Activated CD4-positive, alpha-beta T cell treated with anti-CD3 and anti-CD28 coated beads for 36 hours (primary cell): ENCODE measurements at places on chromosomes 13 and 19.

DNA sequence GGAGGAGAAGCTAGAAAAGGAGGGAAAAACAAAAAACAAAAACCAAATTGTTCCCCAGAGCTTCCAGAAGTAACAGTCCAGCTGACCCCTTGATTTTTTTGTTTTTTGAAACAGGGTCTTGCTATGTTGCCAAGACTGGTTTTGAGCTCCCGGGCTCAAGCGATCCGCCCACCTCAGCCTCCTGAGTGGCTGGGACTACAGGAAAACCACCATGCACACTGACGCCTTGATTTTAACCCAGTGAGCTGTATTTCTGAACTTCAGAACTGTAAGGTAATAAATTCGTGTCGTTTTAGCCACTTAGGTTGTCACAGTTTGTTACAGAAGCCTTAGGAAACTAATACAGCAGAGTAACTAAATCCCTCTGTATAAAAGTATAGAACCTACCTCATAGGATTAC, 1.1 kb upstream of the NEK3 start:
- DNase-seq: no peak

DNA sequence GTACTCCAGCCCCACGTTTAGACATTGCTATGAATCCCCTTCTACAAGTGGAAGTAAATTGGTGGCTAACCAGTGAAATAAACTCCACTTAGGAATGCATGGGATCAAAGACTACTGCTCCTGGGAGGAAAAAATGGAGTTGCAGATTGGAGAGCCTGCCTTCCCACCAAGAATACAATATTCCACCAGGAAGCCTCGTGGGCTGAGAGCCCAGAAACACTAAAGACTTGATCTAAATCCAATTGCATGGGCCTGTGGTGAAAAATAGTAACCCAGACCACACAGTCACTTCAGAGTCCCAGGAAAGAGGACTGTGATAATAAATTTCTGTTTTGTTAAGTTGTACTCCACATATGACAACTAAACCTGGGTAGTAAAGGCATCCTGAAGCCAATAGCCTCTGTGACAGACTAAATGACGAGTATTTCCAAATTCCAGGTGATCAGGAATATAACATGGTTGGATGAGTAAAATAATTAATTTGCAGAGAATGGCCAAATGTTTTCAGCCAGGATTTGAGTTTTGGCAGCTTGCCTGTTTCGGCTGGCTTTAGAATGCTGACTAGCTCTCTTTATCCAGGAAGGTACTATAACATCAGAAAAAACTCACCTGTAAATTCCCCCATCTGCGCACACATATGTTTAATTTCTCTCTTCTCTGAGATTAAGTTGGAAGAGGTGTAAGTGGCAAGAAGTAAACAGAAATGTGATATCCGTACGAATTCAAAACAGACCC, 480.3 kb downstream of the LIG4 start:
- no peak for DNase-seq

DNA sequence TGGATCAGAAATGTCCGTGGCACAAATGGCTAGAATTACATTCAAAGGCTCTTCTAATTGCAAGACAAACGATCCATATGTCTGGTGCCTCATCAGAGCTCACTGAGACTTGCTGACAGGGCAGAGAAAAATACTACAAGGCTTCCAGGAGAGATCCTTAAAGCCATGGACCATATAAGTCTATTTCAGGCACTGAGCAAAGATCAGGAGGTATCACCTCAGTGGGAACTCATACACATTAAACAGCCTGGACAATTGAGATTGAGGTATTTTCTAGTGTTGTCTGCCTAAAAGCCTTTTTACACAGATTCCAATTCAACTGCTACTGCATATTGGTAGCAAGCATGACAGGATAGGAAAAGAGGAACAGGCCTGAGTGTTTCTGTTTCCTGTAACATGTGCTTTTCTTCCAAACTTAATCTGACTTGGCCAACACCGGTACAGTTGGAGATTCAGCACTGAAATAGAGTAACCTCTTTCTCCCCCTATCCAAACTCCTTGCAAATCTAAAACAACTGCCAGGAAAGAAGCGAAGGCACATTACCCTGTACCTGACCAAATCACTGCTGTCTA, 65.9 kb downstream of the SERP2 start:
- no peak for DNase-seq

DNA sequence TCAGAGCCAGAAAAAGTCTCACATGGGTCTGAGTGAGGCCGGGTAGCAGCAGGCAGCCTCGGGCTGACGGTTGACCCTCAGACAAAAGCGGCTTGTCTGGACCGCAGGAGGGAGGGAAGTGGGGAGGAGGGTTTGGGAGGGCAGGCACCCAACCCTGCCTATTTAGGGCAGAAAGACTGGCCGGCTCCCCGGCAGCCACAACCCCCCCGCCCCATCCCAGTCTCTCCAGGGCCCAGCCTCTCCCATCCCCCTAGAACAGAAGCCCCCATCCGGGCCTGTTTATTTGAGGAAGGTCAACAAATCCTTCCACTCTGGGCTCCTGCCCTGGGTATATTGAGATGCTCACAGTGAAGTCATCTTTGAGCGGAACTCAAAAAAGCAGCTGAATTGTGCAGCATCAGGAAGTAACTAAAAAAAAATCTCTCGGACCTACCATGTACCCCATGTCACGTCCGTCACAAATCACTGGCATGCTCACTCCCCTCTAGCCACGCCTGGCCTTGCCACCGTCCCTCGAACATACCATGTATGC, 6.3 kb downstream of the DACT3 start:
- DNase-seq: no peak

DNA sequence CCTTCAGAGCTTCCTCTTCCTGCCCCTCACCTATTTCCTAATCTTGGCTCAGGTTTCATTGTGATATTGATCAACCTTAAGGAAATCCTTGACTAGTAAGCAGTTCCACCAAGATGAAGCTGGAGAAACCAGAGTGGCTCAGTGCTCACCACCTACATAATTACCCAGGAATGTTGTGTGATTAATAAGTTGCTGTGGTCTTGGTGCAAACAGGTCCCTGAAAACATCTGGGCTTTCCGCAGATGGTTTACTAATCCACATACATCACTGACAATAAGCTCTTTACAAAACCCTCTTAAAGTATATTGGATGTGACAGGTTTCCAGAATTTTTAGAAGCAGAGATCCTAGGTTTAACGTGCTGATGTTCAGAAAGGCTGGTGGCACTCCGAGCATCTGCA, 8.6 kb upstream of the SERP2 start:
- DNase-seq: no peak

GRCh38 chr13:99429670-99430069, 71.6 kb upstream of the TM9SF2 start:
- DNase-seq: no peak

DNA sequence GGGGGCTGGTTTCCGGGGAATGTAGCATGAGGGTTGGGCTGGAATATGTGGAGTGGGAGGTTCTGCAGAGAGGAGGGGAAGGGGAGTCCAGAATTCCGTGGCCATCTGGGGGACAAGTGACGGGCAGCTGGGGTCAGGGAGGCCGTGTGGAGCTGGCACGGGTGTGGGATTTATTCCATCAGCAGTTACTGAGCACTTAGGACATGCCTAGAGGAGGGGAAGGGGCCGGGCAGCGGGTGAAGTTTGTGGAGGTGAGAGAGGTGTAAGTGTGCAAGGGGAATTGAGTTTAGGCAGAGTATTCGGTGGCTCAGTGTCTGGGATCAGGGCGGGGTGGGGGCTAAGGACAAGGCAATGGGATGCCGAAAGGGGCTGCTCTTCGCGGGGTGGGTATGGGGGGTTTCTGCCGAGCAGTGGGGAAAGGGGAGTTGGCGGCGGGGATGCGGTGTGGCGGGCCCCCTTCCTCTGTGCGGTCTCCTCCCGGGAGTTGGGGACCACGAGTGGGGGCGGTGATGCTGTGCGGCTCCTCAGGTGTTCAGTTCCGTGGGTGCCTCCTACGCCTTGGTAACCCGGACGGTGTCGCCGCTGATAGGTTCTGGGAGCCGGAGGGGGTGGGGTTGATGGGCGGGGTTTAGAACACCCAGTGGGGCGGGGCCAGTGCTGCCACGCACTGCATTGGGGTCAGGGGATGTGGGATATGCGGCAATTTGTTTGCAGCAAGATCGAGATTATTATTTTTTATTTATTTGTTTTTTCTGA, 5.4 kb downstream of the CCDC61 start:
- DNase-seq: peak; percentile 84

DNA sequence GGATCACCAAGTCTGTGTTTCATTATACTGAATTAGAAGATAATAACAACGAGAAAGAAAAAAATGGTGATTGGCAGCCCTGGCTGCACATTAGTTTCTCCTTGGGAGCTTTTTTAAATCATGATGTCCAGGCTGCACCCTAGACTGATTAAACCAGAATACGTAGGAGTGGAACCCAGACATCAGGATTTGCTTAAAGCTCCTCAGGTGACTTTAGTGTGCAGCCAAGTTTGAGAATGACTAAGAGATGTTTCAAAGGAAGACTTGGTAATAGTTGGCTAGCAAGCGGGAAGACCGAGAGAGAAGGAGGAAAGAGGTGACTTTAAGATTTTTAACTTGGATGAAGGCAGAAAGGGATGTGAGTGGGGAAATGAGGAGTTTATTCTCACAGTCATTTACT, 71.4 kb upstream of the SERP2 start:
- no peak for DNase-seq

- DNase-seq: no peak
Observed at GRCh38 chr13:99854366-99854765, 117.2 kb downstream of the ZIC5 start.

DNA sequence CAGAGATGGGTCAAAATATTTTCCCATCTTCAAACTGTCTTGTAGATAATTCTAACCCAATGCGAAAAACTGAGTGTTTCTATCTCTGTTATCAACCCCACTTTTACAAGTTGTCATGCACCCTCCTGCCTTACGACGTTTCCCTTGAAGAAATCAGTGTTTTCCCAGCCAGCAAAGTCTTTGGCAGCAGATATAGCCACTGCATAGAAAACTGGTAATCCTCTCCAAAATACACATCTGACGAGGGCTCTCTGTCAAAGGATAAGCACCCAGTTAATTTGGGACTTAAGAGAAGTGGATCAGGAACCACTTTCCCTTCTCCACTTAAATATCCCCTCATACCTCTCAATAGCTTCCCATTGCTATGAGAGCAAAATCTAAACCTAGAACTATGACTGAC, 351.9 kb upstream of the MIR17HG start:
- DNase-seq: no peak

DNA sequence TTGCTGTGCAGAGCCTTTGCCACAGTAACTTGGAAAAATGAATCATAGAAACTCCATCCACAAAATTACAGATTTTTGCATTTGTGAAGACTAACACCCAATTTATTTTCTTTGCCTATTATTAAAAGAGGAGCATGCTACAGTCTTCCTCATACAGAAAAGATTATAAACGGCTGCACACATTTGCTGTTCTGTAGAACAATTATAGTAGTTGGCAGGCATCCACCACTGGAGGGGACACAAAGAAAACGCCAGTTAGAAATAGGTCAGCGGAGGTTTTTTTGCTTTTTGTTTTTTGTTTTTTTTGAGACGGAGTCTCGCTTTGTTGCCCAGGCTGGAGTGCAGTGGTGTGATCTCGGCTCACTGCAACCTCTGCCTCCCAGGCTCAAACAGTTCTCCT, 51.6 kb downstream of the SACS start:
- DNase-seq: no peak

GRCh38 chr13:22107549-22107948, 436.7 kb downstream of the FGF9 start:
- DNase-seq: no peak

DNA sequence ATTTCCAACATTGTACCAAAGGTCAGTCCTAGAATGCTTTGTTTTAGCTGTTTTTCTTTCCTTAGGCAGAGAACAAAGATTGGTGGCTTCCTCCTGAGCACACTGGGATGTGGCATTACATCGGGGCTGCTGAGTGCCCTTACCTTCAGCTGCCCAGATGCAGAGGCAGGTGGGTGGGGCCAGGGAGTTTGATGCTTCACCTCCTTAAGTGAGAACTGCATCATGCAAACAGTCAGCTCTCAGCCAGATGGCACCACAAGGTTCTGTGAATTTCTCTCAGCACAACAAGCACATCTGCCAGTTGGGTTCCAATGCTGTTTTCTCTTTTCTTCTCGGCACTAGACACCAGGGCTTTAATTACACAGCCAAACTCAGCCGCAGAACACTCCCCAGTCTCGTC, 87.4 kb upstream of the UBL3 start:
- peak; percentile 61 for DNase-seq

- DNase-seq: no peak
Observed at GRCh38 chr19:5989388-5990074, 11.6 kb upstream of the RANBP3 start.

DNA sequence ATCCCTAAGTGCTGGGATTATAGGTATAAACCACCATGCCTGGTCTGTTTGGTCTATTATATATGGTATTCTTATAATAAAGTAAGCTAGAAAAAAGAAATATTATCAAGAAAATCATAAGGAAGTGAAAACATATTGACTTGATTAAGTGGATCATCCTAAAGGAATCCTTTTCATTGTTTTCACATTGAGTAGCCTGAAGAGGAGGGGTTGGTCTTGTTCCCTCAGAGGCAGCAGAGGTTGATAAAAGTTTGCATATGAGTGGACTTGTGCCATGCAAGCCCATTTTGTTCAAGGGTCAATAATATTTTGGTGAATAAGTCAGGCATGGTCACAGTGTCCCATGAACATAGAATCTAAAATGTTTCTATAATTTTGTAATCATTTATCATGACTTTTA, 52.7 kb downstream of the ZNF627 start:
- no peak for DNase-seq

DNA sequence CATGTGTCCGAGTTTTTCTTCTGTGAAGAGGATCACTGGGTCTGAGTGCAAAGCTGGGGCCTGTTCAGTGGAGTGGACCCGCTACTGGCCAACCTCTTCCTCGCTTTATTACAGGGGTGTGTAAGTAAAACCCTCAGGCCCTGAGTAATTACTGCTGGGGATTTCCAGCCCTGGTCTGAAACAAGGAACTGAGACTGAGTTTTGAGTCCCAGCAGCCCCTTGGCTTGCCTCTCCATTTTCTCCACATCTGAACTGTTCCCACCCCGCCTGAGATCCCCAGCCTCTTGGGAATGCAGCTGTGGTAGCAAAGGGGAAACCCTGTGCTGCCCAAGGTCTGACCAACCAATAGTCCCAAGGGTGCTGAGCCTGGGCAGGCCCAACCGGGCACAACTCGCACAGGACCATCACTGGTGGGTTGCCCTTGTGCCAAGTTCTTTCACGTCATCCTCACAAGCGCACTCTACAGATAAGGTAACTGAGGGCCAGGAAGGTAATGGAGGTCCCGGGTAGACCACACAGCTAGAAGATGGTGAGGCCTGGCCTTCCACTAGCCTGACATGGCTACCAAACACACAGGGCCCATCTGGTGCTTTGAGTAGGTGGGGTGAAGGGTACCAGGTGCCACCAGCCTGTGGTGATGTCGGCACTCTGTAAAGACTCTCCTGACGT, 13.7 kb upstream of the SLC35E1 start:
- DNase-seq: peak; percentile 70

DNA sequence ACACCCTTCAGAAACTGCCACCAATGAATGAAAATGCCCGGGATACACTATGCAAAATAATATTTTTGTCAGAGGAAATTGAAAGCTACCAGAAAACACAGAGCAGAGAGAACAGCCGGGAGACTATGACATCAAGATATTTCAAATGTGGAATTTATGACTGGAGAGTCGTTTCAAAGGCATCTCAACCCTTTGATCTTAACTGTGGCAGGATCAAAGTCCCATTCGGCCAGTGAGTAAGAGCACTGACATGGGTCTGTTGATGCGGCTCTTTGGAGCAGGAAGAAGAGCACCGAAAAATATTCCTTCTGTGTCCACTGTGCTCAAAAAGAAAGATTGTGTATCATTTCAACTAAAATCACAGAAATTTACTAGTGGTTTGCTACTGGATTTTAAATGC, 201.9 kb downstream of the RFC3 start:
- no peak for DNase-seq
